ENCODE measurements at places on chromosomes 2 and 18.

- DNase-seq = no peak
Observed at GRCh38 chr2:27323596-27324285, 844 bp upstream of the MPV17 start.

- DNase-seq = no peak
Observed at GRCh38 chr18:74856928-74857327, 259.3 kb downstream of the ZNF407 start.

GRCh38 chr2:37642907-37643729, 28.3 kb downstream of the CDC42EP3 start:
- DNase-seq = no peak

DNA sequence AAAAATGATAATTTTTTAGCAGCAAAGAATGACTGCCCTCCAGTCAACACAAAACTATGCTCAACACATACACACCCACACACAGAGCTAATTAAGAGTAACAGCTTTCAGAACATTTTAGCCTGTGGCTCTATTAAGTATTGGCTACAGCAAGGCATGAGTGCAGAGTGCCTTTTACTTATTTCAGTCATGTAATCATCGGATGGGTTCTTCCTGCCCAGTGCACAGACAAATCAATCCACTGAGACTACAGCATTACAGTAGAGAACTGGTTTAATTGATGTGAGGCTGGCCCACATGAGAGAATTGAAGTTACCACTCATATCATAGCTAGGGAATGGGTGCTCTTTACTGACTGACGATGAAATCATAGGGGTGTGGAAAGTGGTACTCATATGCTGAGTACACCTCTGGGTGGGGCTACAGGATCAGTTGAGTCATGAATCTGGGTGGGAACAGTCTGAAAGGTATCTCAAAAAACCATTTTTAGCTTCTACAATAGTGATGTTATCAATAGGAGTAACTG, 241.0 kb downstream of the FSIP2 start:
- DNase-seq = no peak
